ENCODE measurements at places on chromosomes 5 and 9.

DNA sequence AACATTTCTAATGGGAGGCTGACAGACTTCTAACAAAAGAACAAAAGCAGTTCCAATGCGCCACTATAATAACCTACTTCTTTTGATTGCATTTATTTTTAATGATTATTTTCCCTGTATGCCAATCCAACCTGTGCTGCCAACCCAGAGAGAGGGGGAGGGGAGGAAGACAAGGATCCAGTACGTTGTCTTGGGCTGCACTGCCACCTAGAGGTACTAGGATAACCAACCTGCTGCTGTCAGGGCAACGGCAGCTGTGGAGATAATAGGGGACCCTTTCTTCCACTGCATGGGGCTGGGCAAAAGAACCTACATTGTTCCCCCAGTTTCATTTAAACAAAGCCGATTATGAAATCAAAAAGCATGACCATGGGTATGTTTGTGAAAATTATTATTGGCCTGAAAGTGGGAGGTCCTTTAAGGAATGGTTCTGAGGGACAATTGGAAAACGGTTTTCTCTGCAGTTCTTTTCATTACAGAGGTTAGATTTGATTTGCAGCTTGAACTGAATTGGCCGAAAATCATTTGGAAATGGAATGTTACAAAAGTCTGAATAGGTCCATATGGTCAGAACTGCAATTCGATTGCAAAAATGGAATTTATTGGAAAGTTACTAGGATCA is 101.3 kb downstream of the RASEF start:
- DNase-seq, result peak; percentile 84

GRCh38 chr9:5140151-5140550 is 45.3 kb downstream of the INSL6 start:
- DNase-seq, result no peak

DNA sequence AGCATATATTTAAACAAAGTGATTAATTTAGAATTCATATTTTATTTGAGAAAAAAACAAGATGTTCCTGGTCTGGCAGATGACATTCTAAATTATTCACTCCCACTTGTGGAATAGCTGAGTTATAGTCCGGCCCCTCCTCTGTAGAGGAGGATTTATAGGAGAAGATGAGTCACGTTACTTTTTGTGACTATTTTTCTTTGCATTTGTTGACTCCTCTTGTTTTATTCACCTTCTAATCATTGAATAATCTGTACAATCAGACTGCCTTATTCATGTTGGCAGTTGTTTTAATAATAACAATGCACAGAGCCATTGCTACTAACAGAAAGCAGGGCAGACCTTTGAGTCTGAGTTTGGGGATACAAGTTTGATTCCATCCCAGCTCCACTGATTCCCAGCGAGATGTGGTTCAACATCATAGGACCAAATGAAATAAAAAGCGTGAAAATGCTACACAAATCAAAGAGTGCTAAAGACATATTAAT is 23.2 kb downstream of the DOCK8 start:
- DNase-seq, result no peak

GRCh38 chr5:11182441-11183080 is 421.5 kb upstream of the DAP start:
- DNase-seq, result peak; percentile 28

GRCh38 chr5:67511911-67512310 is 315.3 kb upstream of the CD180 start:
- DNase-seq, result no peak

DNA sequence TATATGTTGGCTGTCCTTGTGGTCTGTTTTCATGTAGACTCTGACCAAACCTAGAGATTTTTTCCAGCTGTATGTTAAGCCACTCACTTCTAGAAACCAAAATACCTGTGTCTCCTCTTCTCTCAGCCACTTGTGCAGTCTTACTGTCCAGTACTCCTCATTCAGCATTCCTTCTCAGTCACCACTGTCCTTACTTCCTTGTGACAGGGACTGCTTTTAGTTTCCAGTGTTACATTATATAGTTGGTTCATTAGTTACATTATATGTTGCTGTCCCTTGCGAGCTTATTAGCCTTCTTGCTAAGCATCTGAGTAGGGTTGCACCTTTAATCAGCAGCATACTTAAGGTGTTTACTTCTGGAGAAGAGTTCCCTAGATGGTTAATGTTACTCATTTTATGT is 4.3 kb downstream of the ATP6V1G1 start:
- DNase-seq, result no peak
